ENCODE measurements at places on chromosomes 7 and 10.

GRCh38 chr7:117210397-117210796 lies 112.5 kb downstream of the WNT2 start:
- no peak for DNase-seq

DNA sequence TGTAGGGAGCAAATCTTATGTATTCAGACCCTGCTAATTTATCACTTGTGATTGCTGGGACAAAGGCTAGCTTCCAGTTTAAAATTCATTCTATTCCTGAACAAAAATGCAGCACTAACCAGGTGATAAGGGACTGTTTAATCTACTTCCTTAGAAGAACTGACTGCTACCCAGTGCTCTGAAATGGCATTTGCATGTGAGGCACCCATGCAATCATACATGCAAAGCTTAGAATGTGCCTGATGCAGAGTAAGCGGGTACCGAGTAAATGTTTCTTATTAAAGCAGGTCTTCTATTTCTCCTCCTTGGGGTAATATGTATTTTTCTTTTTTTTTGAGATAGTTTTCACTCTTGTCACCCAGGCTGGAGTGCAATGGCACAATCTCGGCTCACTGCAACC lies 54.5 kb downstream of the NEURL1 start:
- DNase-seq, result no peak

DNA sequence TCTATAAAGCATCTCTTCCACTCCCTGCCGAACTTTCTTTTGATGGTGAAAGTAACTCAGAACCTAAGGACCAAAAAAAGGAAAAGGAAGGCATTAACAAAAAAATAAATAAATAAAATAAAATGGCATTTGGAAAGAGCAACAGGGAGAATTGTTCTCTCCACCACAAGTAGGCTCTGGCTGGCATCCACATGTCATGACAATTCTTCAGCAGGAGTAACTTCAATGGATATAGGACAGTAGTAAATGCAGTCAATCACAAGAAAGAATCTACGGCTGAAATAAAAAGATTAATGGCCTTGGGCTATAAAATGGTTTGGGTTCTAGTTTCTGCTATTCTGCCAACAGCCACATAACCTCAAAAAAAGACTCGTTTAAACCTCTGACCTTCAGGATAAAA lies 23.9 kb downstream of the NCAPG2 start:
- DNase-seq, result no peak

GRCh38 chr7:45293295-45293942 lies 135.8 kb downstream of the RAMP3 start:
- DNase-seq, result no peak

DNA sequence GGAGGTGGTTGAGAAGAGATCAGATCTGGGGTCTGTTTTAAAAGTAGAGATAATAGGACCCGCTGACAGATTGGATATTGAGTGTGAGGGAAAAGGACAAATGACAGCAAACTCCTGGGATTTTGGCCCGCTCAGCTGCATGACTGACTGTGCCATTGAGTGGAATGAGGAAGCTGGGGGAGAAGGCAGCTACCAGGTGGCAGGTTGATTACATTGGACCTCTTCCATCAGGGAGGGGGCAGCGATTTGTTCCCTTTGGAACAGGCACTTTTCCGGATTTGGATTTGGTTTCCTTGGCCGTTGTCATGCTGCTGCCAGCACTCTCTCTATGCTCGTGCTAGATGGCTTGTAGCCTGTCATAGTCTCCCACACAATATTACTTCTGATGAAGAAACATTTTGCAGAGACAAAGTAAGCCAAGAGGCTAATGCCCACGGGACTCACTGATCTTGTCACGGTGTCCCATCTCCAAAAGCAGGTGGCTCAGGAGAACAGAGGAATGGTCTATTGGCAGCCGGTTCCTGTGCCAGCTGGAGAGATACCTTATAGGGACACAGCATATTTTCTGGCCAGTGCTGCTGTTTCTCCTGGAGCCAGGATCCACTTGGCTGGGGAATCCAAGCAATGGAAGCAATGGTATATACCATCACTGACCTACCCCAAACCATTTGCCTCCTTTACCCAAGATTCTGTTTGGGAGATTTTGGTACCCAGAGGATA lies 69.1 kb upstream of the WAC start:
- DNase-seq, result no peak

- no peak for DNase-seq
These were observed 70.6 kb upstream of the GRB10 start for GRCh38 chr7:50853311-50853710.

GRCh38 chr10:97525086-97525485 lies 26.4 kb downstream of the UBTD1 start:
- no peak for DNase-seq

DNA sequence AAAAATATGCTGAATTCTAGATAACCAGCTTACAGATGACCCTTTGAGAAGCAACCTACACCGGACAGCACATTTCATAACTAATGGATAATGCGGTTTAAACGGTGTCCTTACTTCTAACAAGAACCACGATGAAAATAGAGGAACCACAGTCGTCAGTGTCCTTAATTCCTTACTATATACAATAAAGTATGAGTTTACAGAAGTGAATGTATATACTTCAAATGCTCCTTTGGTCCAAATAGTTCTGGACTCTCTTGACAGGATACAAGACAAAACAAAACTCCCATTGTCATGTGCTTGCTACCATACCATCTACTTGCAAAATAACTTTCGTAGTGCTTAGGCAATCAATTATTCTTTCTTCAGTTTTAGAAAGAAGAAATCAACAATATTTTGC lies 2.4 kb downstream of the NAMPT start:
- no peak for DNase-seq

- no peak for DNase-seq
These were observed 73.5 kb downstream of the CDK6 start for GRCh38 chr7:92762851-92763250.

GRCh38 chr7:76077435-76077834 lies 29.5 kb downstream of the MDH2 start:
- no peak for DNase-seq

GRCh38 chr10:48947690-48948469 lies 8.2 kb upstream of the LRRC18 start:
- DNase-seq, result no peak

GRCh38 chr10:129977794-129978193 lies 13.7 kb upstream of the EBF3 start:
- DNase-seq, result no peak
